ENCODE measurements at places on chromosomes 3 and 15.

- peaks cover 4% of the 10 kb centered on the region for H3K4me1 ChIP-seq
- no peaks in the 10 kb centered on the region for H3K27me3 ChIP-seq
- H3K36me3 ChIP-seq: no peaks in the 10 kb centered on the region
- DNase-seq: peak; percentile 49
Measured at GRCh38 chr3:174440253-174440701, 418.9 kb upstream of the NAALADL2 start.

DNA sequence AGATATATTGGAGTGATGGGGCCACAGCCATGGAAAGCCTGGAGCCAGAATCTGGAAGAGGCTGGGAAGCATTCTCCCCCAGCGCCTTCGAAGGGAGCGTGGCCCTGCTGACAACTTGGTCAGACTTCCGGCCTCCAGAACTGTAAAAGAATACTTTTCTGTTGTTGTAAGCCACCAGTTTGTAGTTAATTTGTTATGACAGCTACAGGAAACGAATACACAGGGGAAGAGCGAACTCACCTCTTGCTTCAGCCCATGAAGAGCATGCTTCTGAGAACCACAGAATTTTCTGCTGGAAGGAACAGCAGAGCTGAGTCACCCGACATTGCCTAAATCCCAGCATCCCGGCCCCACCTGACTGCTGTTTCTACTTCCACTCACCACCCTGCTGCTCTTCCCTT is 501.7 kb downstream of the SHQ1 start:
- DNase-seq: no peak
- no peaks in the 10 kb centered on the region for H3K36me3 ChIP-seq
- no peaks in the 10 kb centered on the region for H3K27me3 ChIP-seq
- no peak overlapping the region for H3K4me3 ChIP-seq

GRCh38 chr3:21169948-21170347 is 581.1 kb downstream of the ZNF385D start:
- H3K36me3 ChIP-seq: no peaks in the 10 kb centered on the region
- H3K27ac ChIP-seq: no peak overlapping the region
- H3K4me3 ChIP-seq: no peak overlapping the region
- DNase-seq: no peak
- H3K27me3 ChIP-seq: no peaks in the 10 kb centered on the region

GRCh38 chr15:49731187-49732099 is 110.6 kb downstream of the DTWD1 start:
- H3K4me1 ChIP-seq: no peaks in the 10 kb centered on the region
- no peak overlapping the region for H3K27ac ChIP-seq
- DNase-seq: no peak

- no peaks in the 10 kb centered on the region for H3K4me1 ChIP-seq
- H3K36me3 ChIP-seq: no peaks in the 10 kb centered on the region
- H3K4me3 ChIP-seq: no peak overlapping the region
- no peaks in the 10 kb centered on the region for H3K27me3 ChIP-seq
- DNase-seq: no peak
Measured at GRCh38 chr3:133138017-133138416, 99.8 kb downstream of the TMEM108 start.

All from aorta (tissue), 5 donors.